Stimulated activated effector memory CD8-positive, alpha-beta T cell treated with anti-CD3 and anti-CD28 coated beads, Interleukin-12 subunit alpha, Interleukin-12 subunit beta, amount 100 ng/mL, for 72 hours (primary cell): ENCODE measurements at places on chromosomes 12 and 14.

DNA sequence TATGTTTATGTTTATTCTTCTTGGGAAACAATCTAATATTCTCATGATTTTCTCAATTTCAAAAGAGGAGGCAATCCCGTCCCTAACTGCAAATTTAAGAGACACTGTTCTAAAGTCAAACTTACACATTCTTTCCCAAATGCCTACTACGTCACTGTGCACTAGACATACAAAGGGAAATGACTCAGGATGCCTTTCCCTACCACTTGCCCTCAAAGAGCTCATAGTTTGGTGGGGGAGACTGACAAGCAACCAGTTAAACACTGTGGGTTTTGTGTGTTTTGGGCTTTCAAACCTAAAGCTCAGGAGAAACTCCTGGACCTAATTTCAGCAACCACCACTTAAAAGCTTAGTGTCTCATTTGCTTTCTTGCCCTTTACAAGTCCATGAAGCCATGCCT lies 58.4 kb downstream of the ATP2B1 start:
- no peak for DNase-seq

DNA sequence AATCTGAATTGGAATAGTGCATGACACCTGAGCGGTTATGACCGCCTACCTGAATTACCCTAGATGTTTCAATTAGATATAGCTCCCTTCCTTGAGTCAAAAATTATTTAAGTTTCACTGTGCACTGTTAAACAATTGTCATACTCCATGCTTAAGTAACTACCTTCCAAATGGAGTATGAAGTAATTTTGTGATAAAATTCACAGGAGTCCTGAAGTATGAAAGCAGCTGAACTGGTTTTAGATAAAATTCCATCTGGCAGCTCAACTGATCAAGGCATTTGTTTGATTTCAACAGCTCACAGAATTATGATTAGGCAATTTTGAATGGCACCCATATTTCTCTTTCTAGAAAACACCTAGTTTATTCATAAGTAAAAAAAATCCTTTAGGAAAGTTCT lies 19.5 kb downstream of the PRICKLE1 start:
- DNase-seq = no peak

DNA sequence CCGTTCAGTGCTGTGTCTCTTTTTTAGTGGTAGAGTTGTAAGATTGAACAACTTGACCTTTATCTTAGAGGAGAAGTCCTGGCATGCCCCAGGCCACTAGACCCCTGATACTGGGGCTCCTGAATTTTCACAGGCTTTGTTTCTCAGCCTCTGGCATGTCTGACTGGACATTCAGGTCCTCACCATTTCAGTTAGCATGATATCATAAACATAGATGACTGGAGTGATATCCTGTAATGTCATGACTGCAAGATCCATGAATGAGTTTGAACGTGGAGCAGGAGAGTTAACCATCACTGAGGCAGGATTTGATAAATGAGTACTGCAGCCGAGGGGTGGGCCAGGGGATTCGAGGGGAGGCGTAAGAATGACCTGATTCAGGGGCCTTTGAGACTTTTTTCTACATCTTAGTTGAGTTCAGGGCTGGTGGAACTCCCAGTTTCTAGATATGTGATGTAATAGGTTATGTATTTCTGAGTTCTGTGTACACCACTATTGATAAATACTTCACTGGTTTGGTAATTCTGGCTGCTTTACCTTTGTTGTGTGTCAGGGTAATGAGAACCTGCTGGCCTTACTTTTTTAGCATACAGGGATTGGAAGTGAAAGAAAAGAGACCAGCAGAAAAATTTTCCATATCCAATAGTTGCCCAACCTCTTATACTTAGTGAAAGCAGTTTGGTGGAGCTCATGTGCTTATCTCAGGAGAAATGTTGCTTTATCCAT lies 217.0 kb downstream of the SYNE2 start:
- no peak for DNase-seq

DNA sequence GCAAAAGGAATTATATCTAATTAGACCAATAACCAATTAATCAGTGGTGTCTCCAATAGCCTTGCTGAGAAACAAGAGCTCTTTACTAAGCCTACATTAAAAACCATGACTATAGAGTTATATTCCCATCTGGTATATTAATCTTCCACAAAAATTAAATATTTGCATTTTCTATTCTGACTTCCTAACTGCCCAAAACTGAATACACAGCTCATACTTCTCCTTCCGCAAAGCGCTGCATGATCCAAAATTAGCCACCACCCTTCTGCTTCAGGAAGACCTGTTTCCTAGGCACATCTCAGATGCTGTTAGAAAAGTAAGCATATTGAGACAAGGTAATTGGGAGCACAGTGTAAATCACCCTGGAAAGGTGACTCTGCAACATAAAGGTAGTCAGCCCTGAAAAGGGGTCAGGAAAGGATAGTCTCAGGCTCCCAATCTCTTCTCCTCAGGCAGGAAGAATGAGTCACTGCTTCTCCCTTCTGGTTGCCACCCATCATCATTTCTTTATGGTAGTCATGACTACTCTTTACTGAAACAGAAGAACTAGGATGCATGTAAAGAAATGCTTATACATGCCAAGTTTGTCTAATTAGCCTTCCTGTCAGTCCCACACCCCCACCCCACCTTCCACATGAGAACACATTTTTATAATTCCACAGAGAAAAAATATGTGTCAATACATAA lies 54.3 kb downstream of the PLCZ1 start:
- no peak for DNase-seq

GRCh38 chr12:62075870-62076269 lies 184.3 kb upstream of the USP15 start:
- no peak for DNase-seq

DNA sequence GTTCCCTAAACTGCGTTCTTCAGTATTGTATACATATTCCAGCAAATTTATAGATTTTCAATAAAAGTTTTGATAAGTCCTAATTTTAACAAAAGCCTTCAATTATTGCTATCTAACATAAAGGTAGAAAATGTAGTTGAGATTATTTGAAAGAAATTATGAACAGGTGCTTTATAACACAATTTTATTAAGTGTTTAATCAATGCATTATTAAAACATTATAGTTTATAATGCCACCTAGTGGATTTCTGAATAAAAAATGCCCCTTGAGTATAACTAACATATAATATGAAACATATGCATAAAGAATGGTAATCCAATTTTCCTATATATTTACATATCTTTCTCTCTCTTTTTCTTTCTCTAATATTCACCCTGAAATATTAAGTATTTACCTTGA lies 515.3 kb downstream of the SLC6A15 start:
- DNase-seq = no peak

DNA sequence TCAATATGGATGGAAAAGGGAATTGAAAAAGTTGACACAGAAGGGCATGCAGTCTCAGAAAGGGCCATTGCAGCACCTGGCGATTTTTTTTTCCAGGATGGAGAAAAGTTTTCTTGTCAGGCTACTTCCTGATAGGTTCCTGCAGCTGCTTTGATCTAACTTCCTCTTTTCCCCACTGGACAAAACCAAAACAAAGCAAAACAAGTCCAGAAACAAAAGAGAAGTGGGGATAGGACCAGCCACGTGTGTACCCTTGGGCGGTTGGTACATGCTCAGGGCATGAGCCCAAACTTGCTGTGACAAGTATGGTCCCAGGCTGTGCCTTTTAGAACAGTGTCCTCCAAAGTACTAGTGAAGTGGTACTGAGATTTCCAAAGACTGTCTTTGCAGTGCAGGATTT lies 89.8 kb downstream of the CHST11 start:
- no peak for DNase-seq

DNA sequence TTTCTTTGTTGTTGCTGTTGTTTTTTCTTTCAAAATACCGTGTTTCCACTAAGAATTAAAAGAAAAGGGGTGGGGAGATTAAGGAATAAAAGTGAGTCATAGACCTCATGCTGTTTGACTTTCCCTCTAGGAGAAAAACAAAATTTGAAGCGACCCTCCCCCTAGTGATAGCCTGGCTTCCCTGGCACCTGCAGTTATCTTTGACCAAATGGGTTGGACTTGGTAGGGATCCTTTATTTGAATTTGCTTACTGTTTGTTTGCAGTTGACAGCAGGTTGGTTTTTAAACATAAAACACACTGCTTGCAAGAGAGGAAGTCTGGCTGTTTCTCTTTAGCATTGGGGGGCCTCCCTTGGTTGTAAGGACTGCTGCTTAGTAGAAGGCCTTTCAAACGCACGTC lies 14.0 kb downstream of the OTX2 start:
- DNase-seq = no peak

DNA sequence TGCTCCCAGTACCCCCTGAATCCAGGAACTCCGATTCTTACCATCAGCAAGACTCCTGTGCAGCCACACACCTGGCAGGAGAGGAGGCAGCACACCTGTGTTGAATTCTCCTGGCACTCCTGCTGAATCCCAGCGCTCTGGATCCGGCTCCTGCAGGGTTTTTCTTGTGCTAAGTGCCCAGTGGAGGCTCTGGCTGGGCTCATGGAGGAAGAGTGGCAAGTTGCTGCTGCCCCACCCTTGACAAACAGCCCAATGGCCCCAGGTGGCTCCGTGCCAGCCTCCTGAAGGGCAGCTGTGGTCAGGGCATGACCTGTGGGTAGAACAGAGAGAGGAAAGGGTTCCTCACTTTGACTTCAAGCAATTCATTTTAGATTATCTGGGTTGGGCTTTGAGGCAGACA lies 20.0 kb downstream of the CRACR2A start:
- no peak for DNase-seq

DNA sequence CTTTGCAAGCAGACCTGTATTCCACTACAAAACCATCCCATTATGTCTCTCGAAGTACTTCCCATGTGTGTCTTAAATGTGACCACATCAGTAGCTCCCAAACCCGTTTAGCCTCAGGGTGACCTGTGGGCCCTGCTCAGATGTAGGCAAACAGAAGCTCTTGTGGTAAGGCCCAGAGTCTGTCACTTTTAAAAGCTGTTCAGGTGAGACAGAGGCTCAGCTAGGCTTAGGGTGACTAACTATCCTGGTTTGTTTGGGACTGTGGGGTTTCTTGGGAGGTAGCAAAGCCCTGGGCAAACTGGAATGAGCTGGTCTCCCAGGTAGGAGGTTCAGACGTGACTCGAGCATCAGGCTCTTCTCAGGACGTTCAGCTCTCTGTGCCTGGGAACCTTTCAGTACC lies 64.5 kb upstream of the VASH1 start:
- DNase-seq = no peak

GRCh38 chr14:33949411-33949893 lies 1.4 kb downstream of the EGLN3 start:
- no peak for DNase-seq

GRCh38 chr12:101287357-101287756 lies 7.5 kb downstream of the UTP20 start:
- DNase-seq = no peak

- DNase-seq = no peak
These were observed 48.5 kb downstream of the ADGRD1 start for GRCh38 chr12:131002216-131002631.

DNA sequence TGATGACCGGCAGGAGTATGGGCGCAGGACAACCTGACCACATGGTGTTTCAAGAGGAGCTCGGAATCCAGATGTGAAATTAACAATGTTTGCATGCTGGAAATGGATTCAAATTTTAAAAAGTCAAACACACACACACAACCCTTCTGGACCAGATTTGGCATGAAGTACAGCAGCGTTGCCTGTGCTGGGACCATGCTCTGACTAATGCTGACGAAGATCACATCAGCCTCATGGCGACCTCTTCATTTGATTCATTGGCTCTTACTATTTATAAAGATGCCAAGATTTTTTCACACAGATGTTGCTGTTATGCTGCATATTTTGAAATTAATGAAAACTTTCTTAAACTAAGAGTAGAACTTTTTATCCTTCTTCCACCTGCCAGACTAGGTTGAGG lies 926.6 kb upstream of the TMEM132C start:
- DNase-seq = no peak

DNA sequence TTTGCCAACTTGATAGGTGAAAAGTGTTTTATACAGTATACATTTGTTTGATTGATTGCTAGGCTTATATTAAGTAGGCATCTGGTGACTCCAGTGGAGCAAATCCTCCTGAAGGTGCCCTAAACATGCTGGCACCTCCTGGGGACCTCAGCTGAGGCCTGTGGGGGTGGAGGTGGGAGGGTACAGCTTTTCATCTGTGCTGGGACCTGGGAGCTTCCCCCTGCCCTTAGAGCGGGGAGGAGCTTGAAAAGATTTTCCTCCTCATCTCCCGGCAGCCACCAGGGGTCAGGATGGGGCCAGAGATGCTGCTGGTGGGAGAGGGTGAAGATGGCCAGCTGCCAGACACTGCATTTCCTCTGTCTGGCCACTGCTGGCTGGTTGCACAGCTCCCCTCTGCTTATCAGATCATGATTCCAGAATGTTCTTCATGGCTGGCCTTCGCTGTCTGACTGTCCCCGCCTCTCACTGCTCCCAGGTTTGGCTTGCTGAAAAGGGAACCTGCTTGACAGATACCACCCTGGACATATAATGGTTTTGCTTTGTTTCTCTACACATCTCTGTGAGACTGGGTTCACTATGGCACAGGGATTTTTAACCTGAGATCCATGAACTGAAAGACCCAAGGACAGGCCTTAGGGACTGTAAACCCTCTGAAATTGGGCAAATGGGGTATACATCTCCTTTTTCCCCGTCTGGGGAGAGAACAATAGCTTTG lies 10.5 kb upstream of the JPH4 start:
- peak; percentile 78 for DNase-seq

GRCh38 chr14:31297701-31298344 lies 90.2 kb upstream of the HECTD1 start:
- DNase-seq = no peak

- no peak for DNase-seq
These were observed 47.3 kb downstream of the SFSWAP start for GRCh38 chr12:131758016-131758739.

- no peak for DNase-seq
These were observed 741.6 kb downstream of the FSCB start for GRCh38 chr14:43765474-43765873.

DNA sequence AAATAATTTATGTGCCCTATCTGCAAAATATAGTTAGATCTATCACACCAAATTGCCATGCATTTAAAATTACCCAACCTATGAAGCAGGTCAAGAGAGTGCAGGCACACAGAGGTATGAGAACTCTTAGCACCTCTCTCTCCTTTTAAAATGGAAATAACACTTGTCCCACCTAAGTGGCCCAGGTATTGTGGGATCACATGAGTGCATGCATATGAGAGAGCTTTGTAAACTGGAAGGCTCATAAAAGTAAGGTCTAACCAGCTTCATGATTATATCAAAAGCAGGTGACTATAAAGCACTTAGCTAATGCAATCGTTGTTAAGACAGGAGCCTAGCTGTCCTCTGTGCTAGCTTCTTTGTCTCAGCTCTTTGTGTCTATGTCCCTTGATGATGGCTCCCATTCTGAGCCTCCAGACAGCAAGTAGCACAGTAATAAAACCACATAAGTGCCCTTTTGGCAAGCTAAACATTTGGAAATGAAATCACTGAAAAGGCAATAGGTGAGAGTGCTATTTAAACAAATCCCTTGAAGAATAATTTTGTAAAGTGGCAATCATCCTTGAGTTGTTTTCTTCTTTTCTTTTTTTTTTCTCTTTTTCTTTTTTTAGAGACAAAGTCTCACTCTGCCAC lies 219.0 kb downstream of the NTF3 start:
- no peak for DNase-seq

- no peak for DNase-seq
These were observed 3.3 kb downstream of the RAD52 start for GRCh38 chr12:946212-946611.
